ENCODE measurements at places on chromosomes 11 and 22. TPM values are rescaled to one million over a fixed set of nuclear protein-coding genes. Genes with fewer than 3 reads are reported as not detected.

The SEPTIN5 gene
- 10.4 TPM for total RNA-seq

The SCGB2A2 gene
- total RNA-seq: not detected

The SCGB1A1 gene
- not detected for total RNA-seq

The BBS1 gene
- 34.5 TPM for total RNA-seq

- DNase-seq: no peak
Measured at GRCh38 chr11:46490666-46491065, 99.1 kb upstream of the CHRM4 start.

GRCh38 chr11:62577046-62577714 is 3.5 kb upstream of the EEF1G start:
- no peak for DNase-seq

DNA sequence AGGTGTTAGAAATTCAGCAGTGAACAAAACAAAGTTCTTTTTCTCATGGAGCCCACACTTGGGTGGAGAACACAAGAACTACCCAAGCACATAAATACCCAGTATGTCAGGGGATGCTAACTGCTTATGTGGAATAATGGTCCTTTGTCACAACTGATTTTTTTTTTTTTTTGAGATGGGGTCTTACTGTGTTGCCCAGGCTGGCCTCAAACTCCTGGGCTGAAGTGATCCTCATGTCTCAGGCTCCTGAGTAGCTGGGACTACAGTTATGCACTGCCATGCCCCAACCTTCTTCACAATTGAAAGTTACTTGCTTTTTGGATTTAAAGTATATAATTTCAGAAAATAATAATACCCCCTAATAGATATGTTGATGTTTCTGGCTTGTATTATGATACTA is 122.6 kb upstream of the RASSF10 start:
- no peak for DNase-seq

The RIBC2 gene
- total RNA-seq: 0.97 TPM

The OR52K1 gene
- not detected for total RNA-seq

The SLC22A8 gene
- total RNA-seq: not detected

DNA sequence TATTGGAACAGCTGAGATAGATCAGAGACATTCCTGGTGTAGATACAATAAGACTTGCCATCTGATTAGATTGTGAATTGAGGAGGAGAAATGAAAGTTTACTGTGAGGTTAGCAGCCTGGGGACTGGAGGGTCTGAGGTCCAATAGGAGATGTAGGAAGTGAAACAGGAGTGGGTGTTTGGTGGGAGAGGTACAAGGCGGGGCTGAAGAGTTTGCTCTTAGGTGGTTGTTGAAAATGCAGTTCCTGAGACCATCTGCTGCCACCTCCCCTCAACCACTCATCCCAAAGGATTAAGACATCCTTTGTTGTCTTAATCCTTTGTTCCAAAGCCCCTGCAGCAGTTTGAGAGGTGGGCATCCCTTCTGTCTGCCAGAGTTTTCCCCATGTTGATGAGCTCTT is 14.8 kb downstream of the PIWIL4 start:
- no peak for DNase-seq

Measured in fibroblast of villous mesenchyme (primary cell).